ENCODE measurements at places on chromosomes 3 and 15.

GRCh38 chr3:194298331-194299227, 52.5 kb downstream of the CPN2 start:
- no peak for DNase-seq

DNA sequence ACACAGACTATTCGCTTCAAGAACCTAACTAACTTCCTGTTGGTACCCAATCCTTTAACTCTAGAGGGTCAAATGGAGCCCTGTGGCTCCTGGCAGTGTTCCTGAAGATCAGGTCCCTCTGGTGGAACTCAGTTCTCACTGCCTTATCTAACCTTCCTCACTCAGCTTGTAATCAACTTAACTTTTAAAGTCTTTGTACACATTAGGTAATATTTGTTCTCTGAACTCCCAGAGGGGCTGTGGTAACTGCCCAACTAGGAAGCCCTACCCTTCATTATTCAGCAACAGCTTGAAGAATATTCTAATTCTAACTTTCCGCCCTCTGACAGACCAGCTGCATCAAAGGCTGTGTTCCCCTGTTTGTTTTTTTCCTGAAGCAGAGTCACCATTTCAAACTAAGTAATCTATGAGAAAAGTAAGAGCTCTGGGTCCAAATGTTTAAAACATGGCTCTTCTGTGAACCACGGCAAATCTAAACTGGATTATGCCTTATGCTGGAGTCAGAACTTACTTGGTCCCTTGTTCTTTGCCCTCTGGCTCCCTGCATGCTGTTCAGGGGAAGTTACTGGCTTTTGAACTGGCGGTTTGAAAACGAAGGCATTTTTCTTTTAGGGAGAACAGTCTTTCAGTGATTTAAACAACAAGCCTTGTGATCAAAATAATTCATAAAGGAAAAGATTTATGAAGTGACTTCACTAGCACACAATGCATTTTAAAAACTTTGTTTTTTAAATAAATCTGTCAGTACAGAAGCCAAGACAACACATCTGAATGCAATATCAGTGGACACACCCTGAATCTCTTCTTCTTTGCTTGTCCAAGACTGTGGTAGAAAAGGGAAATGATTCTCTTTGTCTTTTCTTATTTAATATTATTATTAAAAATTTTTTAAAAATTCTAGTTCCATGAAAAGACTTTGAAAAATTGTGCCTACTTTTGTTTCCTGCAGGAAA, 365.6 kb downstream of the TIGIT start:
- DNase-seq, result no peak

DNA sequence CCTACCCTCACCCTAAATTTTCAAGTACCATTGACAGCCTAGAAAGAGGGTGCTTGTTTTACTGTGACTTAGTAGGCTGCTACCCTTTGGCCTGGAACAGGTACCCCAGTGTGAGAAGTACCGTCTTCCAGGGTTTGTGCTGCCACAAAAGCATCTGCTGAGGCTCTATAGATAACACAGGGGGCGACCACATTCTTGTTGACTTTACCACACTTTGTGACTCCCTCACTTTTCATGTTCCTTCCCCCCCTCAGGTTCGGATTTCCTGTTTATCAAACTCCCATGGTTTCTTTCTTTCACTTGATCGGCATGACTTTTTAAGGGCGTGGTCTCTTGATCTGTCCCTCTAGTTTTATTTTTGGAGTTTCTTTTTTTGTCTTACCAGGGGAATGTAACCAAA, 23.5 kb downstream of the EXOG start:
- no peak for DNase-seq

GRCh38 chr3:49700453-49701128, 11.2 kb downstream of the RNF123 start:
- no peak for DNase-seq

- peak; percentile 85 for DNase-seq
Measured at GRCh38 chr15:78709263-78709882, 68.4 kb upstream of the CHRNB4 start.

- no peak for DNase-seq
Measured at GRCh38 chr3:168801794-168802193, 706.1 kb upstream of the GOLIM4 start.

DNA sequence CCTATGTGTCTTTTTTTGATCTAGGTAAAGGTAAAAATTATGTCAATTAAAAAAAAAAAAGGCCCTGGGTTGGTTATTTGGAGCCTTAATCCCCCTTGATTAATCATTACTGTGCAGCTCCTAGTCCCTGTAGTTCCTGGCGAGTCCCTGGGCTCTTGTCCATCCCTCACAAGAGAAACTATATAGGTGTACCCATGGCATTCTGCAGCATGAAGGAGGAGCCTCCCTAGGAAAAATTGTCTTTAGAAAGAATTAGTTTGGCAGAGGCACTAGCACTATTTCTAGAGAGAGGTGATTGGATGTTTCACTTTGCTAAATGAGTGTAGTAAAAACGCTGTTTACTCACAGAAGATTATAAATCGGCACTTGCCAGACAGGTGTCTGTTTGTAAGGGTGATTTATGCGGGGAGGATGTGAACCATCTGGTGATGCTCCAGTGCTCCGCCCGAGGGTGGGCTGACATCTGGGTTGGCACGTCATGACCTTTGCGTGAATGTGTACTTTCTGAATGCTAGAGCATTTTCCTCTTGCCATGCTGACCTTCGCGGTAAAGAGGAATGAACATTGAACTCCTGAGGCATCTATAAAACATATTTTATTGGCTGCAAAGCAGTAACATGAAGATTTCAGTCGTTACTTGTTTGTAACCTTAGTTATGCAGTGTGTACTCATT, 12.6 kb downstream of the PLCL2 start:
- DNase-seq, result no peak

Measured in activated CD8-positive, alpha-beta memory T cell treated with anti-CD3 and anti-CD28 coated beads for 24 hours (primary cell).